ENCODE measurements at places on chromosomes 1 and 21. TPM values are rescaled to one million over a fixed set of nuclear protein-coding genes. Genes with fewer than 3 reads are reported as not detected.

The ANKRD65 gene
- total RNA-seq = 2.9 TPM

The FAM72B gene
- 2.6 TPM for total RNA-seq

The PROK1 gene
- total RNA-seq = not detected

The EPHA2 gene
- 42.0 TPM for total RNA-seq

The S100A7 gene
- 130 TPM for total RNA-seq

The NGF gene
- 4.1 TPM for total RNA-seq

The RIPPLY3 gene
- 0.20 TPM for total RNA-seq

The DISC1 gene
- total RNA-seq = 13.9 TPM

The FBLIM1 gene
- 14.6 TPM for total RNA-seq

GRCh38 chr1:178864326-178864725 lies 6.6 kb downstream of the ANGPTL1 start:
- DNase-seq = no peak

GRCh38 chr1:24769656-24770651 lies 24.7 kb downstream of the CLIC4 start:
- peak; percentile 54 for DNase-seq

DNA sequence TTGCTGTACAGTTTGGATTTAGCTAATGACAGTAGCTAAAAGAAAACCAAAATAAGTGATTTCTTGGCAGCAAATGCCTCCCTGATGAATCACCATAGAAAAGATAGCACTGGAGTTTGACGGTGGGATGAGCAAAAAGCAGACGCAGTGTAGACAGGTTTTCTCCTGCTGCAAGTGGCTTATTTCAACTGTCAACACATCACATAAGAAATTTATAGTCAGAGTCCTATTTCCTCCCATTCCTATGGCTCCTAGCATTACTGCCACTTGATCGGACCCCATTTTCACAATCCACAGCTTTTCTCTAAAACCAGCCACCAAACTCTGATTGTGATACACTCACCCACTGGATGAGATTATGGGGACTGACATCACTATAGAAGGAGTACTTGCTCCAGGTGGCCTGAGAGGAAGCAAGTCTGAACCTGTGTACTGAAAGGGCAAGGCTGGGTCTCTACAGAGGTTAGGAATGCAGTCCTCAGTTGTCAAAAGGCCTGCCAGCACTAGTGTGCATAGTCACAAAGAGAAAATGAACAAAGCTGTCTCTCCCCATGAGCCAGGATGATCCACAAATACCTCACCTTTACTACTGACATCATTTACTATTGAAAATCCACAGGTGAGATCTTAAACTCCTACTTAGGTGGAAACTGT lies 359.8 kb downstream of the LTN1 start:
- peak; percentile 25 for DNase-seq

- DNase-seq = no peak
Measured at GRCh38 chr21:44263768-44264167, 2.1 kb upstream of the DNMT3L start.

DNA sequence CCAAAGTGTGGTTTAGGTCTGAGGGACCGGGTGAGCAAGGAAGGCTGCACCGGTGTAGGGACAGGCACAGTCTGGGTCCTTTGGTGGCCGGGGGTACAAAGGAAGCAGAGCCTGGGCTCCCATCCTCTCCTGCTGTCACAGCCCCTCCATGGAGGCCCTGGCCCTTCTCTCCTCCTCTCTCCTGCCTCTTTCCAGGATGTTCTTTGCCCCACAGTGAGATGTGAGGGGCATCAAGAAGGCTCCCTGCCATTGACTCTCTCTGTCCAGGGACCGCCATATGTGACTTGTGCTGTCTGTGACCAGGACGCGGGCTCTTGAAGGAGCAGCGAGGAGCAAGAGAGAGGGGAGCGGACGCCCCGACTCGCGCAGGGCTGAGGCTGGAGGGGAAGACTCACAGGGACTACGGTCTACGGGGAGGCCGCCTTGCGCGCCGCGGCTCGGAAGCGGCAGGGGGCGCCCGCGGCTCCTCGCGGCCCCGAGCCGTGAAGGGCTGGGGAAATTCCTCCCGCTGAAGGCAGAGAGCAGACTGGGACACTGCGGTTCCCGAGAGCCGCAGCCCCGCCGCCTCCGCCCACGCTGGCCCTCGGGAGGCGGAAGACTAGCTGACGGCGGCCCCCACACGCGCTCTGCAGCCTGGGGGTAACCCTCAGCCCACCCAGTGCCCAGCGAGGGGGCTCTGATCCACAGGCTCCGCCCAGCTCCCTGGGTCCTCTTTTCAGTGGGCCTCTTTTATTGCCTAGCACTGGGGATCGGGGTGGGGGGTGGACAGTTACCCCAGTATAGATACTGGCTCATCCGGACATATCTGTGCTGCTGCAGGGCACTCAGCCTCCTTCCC lies 40.8 kb downstream of the MAB21L3 start:
- DNase-seq = peak; percentile 41

DNA sequence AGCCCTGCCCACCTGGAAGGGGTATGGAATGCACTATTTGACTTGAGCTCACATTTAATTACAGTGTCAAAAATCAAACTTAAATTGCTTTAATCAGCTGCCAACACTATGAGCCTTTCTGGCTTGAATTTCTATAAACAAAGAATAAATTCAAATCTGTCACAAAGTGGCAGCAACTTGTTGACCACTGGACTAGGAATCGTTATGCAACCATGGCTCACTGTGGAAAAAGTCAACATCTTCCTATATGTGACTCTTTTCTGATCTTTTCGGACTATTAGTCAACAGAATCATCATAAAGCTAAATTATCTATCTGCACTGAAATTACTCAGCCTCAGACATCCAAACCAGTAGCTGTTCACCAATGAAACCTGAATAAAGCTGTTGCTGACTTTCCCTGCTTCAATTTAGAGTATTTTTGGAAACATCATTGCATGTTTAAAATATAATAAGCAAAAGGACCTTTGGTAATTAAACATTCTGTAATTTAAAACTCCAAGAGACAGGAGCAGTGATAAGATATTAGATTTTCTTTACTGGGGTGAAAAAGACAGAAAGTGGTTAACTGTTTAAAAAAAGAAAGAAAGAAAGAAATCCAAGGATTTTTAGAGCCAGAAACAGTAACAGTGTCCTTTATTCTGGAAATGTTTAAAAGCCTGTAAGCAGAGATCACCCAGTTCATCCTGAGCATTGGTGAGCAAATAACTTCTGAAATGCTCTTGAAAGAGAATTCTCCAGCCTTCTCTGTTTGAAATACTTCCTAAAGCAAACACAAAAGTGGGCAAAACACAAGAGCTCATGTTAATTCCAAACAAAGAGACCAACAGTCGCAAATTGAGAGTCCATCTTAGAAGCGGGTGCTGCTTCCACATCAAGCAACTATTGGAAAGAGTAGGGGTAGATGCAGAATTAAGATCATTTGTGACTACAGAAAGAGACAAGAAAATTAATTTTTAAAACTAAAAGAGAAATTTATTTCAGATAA lies 26.2 kb upstream of the ERG start:
- no peak for DNase-seq

- no peak for DNase-seq
Measured at GRCh38 chr1:217389895-217390294, 241.0 kb downstream of the GPATCH2 start.

GRCh38 chr1:64744492-64745180 lies at the start of gene RAVER2:
TSS of gene RAVER2 (plus strand) at chr1:64745075. CDS start at chr1:64745173, 98 bp downstream.
- DNase-seq = peak; percentile 53

DNA sequence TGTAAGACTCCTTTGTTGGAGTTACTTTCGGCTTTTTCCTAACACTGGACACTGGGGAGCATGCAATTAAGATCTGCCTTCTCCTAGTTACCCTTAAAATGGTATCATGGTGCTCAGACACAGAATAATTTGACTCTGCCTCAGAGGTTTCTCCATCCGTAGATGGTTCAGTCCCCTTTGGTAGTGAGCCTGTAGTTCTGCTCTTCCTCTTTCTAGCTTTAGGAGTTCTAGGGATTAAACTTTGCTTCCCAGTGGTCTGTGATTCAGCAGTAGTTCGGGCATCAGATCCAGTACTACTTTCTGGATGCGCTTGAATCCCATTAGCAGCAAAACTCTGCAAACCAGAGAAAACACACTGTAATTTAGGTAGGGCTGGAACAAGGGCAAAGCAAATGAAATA lies 1.5 kb downstream of the DNTTIP2 start:
- DNase-seq = no peak

GRCh38 chr1:227323171-227323966 lies 5.1 kb upstream of the CDC42BPA start:
- no peak for DNase-seq

DNA sequence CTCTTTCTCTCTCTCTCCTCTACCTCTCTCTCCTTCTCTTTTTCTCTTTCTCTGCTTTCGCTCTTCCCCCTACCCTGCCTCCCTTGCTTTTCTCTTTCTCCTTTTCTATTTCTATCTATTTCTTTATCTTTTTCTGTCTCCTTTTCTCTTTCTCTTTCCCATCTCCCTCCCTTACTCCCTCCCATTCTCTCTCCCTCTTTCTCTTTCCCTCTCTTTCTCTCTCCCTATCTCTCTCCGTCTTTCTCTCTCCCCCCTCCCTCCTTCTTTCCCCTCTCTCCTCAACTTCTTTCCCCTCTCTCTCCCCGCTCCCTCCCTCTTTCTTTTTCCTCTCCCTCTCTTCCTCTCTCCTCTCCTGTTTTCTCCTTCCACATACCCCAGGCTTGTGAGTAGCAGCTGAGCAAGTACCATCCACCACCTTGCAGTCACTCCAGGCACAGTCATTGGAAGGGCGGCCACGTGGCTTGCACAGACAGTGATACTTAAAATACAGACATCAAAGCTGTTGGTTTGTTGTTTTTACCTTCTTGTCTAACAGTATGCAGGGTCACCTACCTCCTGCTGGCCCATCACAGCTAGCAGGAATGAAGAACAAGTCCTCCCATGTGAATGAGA lies 209.1 kb upstream of the COA6 start:
- no peak for DNase-seq

DNA sequence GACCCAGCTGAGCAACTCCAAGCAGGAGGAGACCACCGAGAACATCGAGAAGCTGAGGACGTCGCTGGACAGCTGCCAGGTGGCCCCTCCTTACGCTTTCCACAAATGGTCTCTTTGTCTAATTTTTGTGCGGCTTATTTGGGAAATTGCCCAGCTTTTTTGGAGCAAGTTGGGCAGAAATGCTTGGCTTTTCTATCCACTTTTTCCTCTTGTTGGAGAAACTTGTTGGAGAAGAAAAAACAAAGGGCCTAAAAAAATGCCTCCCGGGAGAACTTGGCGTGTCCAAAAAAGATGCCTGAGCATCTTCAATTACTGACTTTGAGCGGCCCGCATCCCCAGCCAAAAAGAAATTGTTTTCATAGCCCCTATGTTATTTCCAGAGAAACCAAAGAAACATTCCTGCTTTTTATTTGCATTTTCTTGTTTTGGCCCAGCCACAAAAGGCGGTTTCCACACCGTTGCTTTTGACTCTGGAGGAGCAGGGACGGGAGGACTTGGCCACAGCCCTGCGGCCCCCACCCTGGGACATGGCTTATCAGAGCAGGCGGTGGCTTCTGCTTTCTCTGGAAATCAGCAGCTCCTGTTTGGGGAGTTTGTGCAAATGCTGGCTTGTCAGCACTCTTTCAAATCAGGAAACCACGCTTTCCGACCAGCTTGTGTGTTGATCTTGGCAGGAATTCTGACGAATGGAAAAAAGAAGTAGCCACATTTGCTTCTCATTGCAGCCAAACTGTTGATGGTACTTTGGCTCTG lies 81.2 kb upstream of the EFHD2 start:
- peak; percentile 95 for DNase-seq

DNA sequence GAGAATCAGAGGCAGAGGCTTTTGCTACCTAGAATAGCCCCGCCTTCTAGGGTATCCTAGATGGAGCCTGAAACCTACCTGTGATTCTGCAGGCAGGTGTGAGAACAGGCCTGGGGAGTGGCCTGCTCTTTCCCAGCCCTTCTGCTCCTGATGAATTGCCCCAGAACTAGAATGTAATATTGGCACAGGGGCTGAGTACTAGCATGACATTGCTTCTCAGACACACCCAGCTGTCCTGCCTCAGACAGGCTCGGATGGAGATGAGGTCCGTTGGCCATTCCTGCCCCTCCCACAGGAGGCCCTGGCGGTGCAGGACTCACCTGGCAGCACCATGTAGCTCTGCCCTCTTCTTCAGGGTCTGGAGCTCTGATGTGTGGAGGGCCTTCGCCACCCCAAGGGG lies 237.6 kb downstream of the GRIK3 start:
- DNase-seq = no peak

DNA sequence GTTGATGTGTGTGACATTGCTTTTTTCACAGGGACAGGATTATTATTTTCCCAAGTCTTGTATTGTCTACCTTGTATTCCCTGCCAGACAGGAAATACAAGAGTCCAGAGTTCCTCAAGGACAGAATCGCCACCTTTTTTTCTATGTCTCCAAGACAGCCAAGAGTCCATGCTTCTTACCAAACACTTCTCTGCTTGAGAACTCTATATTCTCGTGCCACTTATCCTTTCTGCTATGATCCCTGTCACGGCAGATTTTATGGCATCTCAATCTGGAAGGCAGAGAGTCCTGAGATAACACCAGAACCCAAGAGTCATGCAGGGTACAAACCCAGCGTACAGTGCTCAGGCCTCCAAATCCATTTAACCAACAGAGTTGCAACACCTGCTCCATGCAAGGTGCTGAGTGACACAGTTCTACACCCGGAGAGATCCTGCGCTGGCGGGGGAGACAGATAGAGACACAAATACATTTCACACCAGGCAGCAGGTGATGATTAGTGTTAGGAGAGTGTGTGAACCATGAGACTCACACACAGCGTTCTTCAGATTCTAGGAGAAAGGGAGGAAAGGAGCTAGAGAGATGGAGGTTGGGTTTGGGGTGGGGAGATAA lies 107.6 kb downstream of the NAV1 start:
- DNase-seq = no peak

- no peak for DNase-seq
Measured at GRCh38 chr21:21233051-21233450, 234.8 kb downstream of the NCAM2 start.

DNA sequence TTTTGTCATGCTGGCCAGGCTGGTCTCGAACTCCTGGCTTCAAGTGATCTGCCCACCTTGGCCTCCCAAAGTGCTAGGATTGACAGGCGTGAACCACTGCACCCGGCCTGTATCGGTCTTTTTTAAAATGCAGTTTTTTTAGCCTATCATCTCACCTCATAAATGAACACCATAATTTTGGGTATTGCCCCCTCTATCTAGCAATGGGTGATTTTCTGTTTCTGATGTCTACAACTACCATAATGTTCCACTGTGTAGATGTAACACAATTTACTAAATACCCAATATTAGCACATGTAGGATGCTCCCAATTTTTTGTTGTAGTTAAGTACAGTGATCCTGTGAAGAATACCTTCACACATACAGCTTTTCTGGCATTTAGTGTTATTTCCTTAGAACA lies 2.0 kb upstream of the CAMTA1 start:
- no peak for DNase-seq

- DNase-seq = no peak
Measured at GRCh38 chr21:45318556-45319404, 31.1 kb upstream of the POFUT2 start.

DNA sequence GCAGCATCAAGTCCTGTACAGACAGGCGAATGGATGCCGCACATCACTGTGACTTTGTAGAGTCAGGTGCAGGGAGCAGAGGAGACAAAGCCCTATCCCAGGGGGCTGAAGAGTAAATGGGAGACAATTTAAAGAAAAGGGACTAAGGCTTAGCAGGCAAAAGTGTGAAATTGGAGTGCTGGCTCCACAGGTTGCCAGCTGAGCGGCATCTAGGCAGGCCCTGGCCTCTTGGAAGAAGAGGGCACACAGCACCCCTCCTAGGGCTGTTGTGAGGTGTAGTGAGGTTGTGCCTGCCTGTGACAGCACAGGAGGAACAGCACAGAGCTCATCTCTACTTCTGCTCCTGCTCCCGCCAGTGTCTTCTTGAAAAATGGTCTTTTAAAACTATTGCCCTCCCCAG lies 47.3 kb downstream of the TENT5C start:
- DNase-seq = no peak

- peak; percentile 71 for DNase-seq
Measured at GRCh38 chr1:241531195-241532161, 700 bp upstream of the KMO start.

- DNase-seq = no peak
Measured at GRCh38 chr21:45556302-45556644, 14.0 kb upstream of the SLC19A1 start.

Data from skin of body (tissue), 3 donors.